ENCODE measurements at places on chromosomes 4 and X.

- no peak for DNase-seq
These were observed at the start of gene CCNQ for GRCh38 chrX:153598541-153599191. Gene CCNQ (minus strand): TSS chrX:153599139. CDS start chrX:153599073, 66 bp downstream.

- DNase-seq: no peak
These were observed 58.9 kb downstream of the PPM1K start for GRCh38 chr4:88225232-88226105.

DNA sequence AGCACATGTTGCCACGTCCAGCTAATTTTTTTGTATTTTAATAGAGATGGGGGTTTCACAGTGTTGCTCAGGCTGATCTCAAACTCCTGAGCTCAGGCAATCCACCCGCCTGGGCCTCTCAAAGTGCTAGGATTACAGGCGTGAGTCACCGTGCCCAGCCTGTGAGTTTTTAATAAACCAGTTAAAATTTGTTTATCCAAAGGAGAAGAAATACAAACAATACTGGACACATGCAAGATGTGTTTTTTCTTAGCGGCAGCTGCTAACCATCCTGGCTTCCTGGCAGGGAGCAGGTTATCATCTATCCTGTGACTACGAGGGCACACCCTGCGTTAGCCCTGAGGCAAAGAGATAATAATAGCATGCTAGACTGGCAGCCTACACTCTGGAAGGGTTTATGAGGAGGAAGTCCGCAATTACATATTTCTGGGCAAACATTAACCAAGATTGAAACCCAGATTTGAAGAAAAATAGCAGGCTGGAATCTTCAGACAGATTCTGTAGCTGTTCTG is 191.4 kb downstream of the SPRY1 start:
- no peak for DNase-seq

DNA sequence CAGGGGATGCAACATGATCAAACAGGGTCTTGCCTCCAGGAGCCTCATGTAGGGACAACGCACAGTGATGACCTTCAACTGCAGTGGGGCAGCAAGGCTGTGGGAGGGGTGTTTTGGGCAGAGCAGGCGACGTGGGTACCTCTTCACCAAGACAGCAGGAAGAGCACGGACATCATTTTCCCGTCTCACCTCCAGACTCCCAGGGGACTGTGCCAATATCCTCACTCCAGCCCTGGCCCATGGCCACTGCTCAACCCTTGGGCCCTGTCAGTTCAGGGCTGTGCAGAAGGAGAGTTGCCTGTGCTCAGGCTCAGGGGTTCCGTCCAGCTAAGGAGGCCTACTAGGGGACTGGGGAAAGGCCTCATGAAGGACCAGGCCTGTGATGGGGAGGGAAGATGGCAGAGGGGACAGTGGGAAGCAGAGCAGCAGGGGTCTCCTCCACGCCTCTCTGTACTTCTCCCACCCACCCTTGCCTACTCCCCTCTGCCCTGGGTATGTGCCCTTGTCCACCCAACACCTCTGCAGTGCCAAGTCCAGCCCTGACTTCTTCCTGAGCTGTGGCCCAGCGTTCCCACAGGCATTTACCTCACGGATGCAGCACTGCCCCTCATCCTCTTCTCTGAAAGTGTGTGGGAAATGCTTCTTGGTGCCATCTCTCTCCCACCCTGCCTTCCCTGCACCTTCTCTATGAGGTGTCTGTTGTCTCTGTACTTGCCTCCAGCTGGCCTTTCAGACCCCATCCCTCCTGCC is 1.4 kb downstream of the IL9R start:
- no peak for DNase-seq

- DNase-seq: no peak
These were observed 92.3 kb downstream of the PSAPL1 start for GRCh38 chr4:7342223-7343080.

All from D721Med (cell line).